Caco-2 (cell line): ENCODE measurements at places on chromosomes 5 and 9.

DNA sequence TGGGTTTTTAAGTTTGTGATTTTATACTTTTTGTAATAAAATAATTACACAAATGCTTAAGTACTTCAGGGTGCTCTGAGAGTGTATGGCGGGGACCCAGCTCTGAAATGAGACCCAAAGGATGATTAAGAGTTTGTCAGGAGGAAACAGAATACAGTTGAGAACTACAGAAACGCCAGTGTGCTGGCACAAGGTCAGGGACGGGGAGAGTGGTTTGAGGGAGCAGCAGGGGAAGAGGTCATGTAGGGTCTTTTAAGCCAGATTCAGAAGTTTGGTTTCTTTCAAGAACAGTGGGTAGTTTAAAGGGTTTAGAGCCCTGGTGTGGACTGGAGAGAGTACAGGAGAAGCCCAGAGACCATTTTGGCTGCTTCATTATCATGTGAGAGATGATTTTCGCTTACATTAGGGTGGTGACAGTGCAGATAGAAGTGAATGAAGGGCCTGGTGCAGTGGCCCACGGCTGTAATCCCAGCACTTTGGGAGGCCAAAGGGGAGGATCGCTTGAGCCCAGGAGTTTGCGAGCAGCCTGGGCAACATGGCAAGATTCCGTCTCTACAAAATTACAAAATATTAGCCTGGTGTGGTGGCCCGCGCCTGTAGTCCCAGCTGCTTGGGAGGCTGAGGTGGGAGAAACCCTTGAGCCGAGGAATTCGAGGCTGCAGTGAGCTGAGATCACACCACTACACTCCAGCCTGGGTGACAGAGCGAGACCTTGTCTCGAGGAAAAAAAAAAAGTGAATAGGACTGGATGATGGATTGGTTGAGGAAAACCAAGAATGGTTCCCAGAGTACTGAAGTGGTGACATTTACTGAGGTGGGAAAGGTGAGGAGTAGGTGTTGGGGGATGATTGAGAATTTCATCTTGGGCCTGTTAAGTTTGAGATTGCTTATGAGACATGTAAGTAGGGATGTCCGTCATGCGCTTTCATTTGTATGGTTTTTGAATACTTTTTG is 1.4 kb upstream of the ETF1 start:
- no peak for DNase-seq

DNA sequence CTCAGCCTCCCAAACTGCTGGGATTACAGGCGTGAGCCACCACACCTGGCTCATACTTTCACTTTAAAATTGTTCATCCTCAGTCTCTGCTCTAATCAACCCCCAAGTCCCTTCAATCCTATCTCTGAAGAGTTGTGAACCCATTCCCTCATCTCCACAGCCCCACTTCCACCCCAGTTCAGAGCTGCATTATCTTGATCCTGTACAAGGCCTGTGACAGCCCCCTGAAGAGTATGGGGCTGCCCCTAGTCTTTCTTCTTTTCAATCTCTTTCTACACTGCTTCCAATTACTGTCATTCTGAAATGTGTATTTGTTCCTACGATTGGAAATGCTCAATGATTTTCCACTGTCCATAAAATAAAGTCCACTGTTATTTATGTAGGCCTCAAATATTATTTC is 588.3 kb downstream of the RAB3C start:
- DNase-seq = no peak

- no peak for DNase-seq
Observed at GRCh38 chr5:32625547-32625946, 40.2 kb downstream of the SUB1 start.

DNA sequence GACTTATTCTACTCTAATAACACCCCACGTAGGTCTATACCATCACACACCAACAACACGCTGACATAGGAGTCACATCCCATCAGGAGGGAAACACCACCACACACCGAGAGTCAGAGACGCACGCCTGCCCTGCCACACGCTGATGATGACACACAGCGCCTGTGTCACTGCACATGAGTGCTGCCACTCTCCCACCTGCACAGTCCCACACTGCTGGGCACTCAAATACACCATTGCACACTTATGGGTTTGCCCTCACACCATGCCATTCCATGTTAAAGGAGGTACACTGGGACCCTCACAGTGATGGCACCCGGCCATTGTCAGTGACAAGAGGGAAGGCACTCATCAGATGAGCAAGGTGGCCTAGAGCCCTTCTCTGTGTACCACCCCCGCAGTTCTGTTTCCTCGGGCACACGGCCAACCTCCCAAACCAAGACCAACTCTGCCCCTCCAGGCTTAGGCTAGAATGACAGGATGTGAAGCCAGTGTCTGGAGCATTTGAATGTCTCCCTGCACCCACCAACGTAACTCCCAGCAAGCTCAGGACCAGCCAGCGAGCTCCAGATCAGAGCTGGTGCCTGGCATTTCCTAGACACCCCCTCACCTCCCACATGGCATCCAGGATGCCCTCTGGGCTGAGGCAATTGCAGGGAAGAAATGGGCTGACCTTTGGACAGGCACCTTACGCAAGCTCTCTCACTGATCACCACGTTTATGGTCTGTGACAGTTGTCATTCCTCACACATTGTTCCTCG is 3.6 kb upstream of the CPLX2 start:
- DNase-seq = no peak

DNA sequence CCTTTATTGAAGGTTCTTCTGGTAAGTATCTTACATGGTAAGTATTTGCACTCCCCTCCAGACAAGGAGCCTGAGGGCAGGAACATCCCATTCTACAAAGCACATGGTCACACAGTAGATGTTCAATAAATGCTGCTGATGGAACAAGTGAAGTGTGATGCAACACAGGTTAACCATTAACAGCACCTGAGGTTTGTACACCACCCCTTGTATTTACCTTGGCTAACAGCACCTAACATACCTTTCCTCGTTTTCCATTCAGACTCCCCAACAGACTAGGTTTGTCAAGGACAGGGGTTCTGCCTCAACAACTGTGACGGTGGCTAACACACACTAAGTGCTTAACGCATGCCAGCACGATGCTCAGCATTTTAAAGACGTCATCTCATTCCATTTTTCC is 213.6 kb downstream of the MAPKAP1 start:
- peak; percentile 60 for DNase-seq

GRCh38 chr9:87864915-87865314 is 17.8 kb upstream of the SPATA31E1 start:
- no peak for DNase-seq

DNA sequence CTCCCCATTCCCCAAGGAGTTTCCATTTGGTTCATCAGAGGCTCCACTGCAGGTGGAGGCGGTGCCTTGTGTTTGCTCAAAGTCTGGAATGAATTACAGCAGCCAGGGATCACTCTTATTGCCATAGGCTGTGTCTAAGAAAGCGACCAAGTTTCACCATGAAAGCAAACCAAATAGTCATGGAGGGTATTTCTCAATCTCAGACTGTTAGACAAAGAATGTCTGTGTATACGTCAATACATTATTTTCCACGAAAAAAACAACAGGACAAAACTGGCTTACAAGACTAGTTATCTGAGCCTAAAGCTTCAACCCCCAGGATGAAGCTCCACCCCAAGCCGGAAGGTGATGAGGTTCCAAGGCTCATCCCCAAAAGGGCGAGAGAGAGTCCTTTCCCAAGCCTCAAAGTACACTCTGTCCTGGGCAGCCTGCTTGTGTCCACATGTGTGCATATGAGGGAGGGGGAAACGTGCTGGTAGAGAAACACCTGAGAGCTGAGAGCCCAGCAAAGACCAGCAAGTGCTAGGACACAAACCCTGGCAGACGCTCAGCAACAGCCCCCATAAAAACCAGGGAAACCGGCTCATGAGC is 4.3 kb downstream of the B4GALT1 start:
- DNase-seq = no peak

- peak; percentile 5 for DNase-seq
Observed at GRCh38 chr5:19987612-19988361, at the start of gene CDH18. Gene CDH18, minus strand, starts transcription at chr5:19988200. Its CDS starts 149,214 bp downstream, at chr5:19838986.

DNA sequence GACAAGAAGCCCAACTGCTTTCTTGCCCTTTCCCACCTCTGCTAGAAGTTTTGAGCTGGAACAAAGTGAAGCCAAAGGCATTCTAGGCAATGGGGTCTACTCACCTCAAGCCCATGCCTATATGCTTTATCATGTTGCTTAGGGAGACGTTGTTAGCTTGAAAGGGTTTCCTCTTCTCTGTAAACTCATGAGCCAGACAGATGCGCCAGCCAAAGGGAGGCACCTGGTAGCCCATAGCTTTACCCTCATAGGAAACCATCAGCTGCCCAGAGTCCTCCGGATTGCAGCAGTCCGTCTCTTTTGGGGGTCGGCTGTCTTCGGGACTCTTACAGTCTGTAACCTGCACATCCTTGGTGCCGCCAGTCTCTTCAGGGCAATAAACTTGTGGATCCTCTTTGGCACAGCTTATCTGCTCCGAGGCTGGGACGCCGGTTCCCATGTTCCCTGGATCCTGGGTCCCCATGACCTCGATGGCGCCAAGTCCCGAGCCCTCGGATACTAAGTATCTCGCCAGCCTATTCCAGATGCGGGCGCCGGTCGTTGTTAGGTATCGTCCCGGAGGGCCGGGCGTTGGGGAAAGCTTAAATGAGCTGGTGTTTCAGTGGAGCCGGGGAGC is 678 bp downstream of the GBA2 start:
- no peak for DNase-seq

DNA sequence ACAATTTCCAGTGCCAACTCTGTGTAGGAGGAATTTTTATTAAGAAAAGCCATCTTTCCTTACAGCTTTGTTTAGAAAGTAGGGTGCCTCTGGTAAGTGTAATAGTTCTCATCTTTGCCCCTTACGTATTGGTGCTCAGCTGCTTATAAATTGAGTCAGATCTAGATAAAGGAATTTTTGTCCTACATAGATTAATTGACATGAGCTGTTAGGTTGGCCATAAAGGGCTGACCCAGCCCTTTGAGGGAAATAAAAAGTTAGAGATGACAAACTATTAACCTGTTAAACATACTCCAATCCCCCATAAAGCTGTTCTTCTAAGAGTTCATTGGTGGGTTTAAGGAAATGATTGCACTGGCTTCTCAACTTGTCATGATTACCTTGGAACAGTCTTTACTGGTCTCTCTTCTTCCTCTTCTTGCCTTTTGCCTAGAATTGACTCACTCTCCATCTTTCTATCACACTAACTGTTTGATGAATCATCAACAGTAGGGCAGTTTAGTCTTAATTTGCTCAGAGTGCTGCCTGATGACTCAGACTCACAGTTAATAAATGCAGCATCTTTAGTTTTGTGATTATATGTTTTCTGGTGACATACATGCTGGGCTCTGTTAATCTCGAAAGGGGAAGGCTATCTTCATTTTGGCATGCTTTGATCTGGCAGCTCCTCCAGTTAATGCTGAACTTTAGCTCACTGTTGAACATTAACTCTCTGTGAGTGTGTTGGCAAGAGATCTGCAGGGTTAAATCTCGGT is 51.7 kb downstream of the ARHGAP26 start:
- DNase-seq = peak; percentile 48

DNA sequence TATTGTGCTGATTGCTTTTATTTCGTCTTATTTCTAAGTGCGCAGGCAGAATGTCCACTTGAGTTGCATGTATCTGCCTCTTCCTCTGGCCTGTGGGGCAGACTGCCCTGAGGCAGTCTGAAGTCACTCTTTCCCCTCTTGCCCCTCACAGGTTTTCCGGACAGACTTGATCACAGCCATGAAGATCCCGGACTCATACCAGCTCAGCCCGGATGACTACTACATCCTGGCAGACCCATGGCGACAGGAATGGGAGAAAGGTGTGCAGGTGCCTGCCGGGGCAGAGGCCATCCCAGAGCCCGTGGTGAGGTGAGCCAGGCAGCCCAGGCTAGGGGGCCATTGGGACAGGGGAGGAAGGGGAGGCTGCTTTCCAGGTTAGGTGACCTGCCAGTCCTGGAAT is 26.4 kb downstream of the JADE2 start:
- no peak for DNase-seq
